GM12864 (cell line): ENCODE measurements at places on chromosomes 16 and 17.

- no peak for DNase-seq
These were observed 464.0 kb downstream of the TMEM114 start for GRCh38 chr16:8126313-8126712.

DNA sequence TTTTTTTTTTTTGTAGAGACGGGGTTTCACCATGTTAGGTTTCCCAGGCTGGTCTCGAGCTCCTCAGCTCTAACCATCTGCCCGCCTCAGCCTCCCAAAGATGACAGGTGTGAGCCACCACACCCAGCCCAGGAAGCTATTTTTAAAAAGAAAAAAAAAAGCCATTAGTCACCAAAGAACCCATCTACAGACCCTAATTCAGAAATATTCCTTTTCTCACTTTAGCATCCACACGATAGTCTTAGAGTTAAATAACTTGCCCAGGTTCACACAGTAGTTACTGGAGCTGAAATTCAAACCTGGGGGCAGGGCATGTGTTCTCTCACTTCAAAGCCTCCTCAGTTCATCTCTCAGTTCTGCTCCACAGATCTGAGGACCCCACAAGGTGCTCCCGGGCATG lies 70.3 kb upstream of the NOL11 start:
- peak; percentile 72 for DNase-seq

DNA sequence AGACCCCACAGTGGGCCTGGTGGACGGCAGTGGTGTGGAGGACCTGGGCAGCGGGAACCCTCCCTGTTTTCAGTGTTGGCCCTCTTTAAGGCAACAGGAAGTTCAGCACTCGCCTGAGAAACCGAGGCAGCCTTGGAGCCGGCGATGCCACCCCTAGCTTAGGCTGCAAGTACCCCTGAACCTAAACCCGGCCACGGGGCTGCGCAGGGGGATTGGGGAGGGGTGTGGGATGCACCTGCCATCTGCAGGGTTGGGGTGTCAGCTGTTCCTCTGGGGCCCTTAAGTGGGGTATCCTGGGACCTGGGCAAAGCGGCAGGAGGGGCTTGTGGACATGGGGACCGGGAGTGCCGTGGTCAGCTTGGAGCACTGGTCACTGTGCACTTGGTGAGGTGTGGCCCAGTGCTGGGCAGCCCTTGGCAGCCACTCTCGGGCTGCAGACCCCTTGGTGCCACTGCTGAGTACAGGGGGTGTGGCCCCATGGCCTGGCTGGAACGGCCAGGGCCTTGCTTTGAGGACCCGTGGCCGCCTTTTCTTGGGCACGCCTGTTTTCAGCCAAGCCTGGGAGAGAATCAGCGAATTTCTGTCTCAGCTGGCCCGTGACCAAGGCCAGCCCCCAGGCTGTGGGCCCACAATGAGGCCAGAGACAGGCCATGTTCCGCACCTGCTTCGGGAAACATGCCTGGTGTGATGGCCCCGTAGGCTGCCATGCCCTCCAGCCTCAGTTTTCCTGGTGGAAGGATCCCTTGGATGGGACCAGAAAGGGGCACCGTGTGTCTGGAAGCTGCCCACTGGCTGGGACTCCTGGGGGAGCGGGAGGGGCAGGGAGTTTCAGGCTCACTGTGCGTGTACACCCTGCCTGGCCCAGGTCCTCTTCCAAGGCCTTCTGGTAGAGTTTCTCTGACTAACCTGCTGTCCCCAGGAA lies 4.1 kb upstream of the SLC25A10 start:
- no peak for DNase-seq

DNA sequence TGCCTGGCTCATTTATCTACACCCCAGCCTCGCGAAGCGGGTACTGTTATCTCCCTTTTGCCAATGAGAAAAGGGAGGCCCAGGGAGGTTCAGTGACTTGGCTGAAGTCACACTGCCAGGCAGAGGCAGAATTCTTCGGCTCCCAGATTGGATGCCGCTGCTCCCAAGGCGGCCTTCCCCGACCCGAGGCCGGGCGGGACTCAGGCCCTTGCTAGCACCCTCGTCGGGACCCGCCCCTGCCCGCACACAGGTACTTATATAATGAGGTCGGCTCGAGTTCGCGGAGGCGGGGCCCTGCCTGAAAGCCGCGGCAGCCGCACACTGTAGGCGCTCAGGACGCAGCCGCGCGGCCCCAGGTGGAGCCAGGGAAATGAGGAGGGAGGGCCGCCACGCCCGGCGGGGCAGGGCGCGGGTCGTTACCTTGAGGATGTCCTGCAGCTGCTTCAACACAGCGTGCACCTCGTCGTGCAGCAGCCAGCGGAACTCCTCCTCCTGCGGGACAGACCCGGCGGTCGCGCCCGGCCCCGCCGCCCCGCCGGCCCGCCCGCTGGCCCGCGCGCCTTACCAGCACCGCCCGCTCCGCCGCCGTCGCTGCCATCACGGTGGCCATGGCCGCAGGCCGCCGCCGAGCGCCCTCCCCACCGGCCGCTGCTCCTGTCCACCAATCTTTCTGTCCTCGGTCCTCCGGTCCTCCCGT lies at the start of gene ROGDI:
TSS of gene ROGDI (minus strand) at position 672 of the 697 bp plus-strand sequence. CDS start at position 610, 62 bp downstream.
- peak; percentile 57 for DNase-seq

DNA sequence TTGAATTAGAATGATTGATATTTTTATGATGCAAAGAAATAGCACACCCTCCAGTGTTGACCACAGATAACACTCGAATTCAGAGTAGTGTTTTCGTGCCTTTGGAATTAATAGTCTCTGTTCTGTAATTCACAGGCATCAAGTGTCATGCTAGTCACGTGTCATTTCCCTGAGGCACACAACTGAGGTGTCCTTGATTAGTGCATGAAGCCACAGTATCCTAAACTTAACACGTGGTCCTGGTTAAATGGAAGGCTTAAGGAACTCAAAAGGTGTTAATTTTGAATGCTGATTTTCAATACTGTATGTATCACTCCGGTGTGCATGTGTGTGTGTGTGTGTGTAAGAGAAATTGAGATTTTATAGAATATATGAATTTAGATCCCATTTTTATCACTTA lies 625.6 kb downstream of the TMEM114 start:
- no peak for DNase-seq

DNA sequence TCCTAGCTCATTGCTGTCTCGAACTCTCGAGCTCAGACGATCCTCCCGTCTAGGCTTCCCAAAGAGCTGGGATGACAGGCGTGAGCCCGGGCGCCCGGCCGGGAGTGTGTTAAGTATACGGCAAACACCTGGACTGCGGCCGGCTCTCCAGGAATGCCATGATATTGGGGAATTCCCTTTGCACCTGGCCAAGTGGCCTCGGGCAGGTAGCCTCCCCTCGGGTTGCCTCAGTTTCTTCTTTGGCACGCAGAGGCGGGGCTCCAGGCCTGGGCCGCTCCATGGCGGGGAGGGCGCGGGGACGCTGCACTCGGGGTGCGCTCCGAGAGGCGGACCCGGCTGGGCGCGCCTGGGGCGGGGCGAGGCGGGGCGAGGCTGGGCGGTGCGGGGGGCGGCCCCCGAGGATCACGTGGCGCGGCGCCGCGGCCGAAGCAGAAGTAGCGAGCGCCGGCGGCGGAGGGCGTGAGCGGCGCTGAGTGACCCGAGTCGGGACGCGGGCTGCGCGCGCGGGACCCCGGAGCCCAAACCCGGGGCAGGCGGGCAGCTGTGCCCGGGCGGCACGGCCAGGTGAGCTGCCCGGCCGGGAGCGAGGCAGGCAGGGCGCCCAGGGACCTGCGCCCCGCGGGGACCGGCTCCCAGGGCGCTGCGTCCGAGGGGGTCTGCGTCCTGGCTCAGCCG lies at the start of gene PLCG2:
TSS of gene PLCG2 (plus strand) at position 431 of the 675 bp plus-strand sequence. CDS start 6,699 bp downstream, outside the sequence.
- no peak for DNase-seq

- DNase-seq, result no peak
These were observed 40.1 kb downstream of the SOX8 start for GRCh38 chr16:1021553-1022160.

- DNase-seq, result no peak
These were observed 404.9 kb upstream of the EEF2KMT start for GRCh38 chr16:5502467-5502869.

GRCh38 chr16:79109771-79110170 lies 490.8 kb downstream of the MAF start:
- no peak for DNase-seq

DNA sequence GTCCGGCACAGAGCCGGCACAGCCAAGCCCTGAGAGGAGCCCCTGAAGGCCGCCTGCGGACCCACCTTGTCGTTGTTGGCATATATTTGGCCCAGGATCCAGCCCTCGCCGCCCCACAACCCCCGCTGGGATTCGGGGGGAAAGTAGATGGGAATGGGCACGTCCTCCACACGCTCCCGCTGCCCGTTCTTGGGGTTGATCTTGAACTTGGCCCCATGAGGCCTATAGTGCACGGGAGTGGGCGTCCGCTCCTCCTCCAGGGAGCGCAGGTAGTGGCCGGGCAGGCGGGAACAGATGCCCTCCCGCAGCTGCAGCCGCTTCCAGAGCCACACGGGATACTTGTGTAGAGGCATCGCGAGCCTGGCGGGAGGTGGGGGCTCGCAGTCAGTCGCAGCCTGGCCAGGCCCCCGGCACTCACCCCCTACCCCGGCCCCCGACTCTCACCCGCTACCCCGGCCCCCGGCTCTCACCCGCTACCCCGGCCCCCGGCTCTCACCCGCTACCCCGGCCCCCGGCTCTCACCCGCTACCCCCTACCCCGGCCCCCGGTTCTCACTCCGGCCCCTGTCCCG lies 387 bp downstream of the MRPL28 start:
- no peak for DNase-seq

- no peak for DNase-seq
These were observed at the start of gene TLCD2 for GRCh38 chr17:1709971-1710806. Gene TLCD2, minus strand, starts transcription at chr17:1710377. Its CDS starts 135 bp downstream, at chr17:1710242.
